ENCODE measurements at places on chromosomes 11 and 22. TPM values are rescaled to one million over a fixed set of nuclear protein-coding genes. Genes with fewer than 3 reads are reported as not detected.

Gene TMEM151A
- 0.21 TPM for total RNA-seq

Gene RASSF10
- total RNA-seq = 4.5 TPM

Gene MYO7A
- total RNA-seq = 13.5 TPM

Gene TEAD1
- 87.3 TPM for total RNA-seq

Gene ST3GAL4
- 35.9 TPM for total RNA-seq

Gene MS4A15
- total RNA-seq = 13.4 TPM

Gene ZNF74
- total RNA-seq = 11.0 TPM

Gene RTL10
- total RNA-seq = 21.4 TPM

Gene GPR83
- 0.08 TPM for total RNA-seq

Gene TRPC6
- total RNA-seq = 11.2 TPM

Data from left lung (tissue), 14 donors.